Activated CD4-positive, CD25-positive, alpha-beta regulatory T cell treated with anti-CD3 and anti-CD28 coated beads, Interleukin-2, amount 50 U/mL, for 24 hours (primary cell): ENCODE measurements at places on chromosomes 16 and 17.

- ATAC-seq = no peak
Measured at GRCh38 chr17:65418622-65419021, 142.8 kb downstream of the AXIN2 start.

GRCh38 chr16:68866933-68867332 is 23.6 kb downstream of the TANGO6 start:
- no peak for ATAC-seq

DNA sequence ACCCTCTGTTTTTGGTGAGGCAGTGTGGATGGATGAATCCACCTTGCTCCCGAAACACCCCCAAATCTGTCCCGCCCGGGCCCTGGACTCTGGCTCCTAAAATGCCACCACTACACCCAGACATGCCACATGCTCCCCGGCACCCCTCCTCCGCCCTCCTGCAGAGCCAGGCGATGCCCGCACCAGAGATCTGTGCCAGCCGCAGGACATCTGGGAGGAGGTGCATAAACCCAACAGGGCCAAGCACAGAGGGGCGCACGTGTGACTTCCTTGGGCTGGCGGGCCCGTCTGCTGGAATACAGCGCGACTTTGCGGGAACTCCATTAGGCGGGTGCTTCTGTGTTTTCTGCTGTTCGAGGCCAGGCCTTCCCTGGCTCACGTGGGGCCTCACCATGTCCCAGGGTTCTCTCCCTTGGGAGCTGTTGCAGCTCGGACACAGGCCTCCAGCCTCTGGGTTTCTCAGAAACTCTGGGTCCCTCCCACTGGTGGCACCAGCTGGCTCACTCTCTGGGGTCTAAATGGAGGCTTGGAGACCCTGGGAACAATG is 14.1 kb upstream of the ACSF3 start:
- no peak for ATAC-seq

GRCh38 chr17:82126556-82127314 is 28.7 kb upstream of the FASN start:
- peak; percentile 88 for ATAC-seq

- ATAC-seq = no peak
Measured at GRCh38 chr17:5702951-5703510, 118.7 kb upstream of the NLRP1 start.

DNA sequence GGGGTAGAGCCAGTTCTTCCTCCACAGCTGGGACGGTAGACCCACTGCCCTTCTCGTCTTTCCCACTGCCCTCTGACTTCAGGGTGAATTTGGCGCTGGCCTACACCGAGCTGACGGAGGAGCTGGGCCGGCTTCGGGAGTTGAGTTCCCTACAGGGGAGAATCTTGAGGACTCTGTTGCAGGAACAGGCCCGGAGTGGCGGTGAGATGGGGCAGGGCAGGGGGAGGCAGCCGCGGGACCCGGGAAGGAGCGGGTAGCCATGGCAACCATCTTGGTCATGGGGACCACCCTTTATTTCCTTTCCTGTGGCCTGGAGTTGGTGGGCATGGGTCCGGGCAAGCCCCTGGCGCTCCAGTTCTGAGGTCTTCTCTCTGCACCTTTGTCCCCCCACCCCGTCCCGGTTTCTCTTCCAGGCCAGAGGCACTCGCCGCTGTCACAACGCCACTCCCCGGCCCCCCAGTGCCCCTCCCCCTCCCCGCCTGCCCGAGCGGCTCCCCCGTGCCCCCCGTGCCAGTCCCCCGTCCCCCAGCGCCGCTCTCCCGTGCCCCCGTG is 14.4 kb downstream of the TBKBP1 start:
- ATAC-seq = no peak

GRCh38 chr17:1643293-1643998 is 2.1 kb downstream of the SCARF1 start:
- ATAC-seq = peak; percentile 24

DNA sequence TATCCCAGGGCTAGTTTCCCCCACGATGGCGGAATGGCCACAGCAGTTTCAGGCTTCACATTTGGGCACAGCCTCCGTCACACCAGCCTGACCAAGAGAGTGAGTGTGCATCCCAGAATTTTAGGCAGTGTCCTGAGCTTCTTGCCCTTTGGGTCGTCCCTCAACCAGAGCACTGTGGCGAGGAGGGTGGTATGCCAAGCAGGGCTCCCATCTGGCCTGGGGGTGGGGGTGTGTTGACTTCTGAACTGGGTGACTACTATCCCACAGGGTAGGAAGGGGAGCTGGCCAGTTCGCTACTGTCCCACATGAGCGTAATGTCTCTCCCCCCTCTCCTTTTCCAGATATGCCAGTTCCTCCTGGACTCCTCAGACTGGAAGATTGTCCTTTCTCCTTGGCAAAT is 16.1 kb downstream of the USP10 start:
- no peak for ATAC-seq

DNA sequence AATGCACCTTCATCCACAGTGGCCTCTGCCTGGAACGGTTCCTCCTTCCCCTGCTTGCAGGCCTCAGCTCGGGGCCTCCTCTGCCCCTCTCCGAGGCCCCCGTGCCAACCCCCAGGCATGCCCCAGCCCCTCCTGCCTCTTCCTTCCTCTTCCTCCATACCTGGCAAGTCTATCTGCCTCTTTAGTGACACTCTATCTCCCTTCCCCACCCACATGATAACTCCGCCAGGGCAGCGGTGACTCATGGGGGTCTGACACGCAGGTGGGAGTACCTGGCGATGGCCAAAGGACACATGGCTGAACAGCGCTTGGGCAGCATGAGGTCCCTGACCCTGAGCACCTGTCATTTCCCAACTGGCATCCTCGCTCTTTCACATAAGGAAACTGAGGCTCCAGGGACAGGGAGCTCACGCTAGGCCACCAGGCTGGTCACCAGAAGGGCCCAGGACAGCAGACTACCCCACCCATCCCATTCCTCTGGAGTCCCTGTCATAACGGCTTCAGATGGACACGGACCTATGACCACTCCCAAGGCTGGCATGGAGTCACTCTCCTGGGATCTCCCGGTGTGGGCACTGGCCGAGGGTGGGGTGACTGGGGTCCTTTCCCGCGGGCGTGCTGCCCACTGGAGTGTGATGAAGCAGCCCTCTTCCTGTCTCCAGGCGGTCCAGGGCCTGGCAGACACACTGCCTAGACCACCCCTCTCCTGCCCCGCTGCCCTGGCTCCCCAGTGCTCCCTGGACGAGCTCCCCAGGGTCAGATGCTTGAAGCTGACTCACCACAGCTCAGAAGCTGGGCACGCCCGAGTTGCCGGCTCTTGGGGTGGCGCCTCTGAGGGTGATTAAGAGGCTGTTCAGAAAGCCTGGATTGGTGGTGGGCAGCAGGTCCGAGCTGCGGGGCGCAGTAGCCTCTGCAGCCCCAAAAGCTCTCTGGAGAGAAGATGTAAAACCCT is 100.6 kb downstream of the ENGASE start:
- no peak for ATAC-seq

- ATAC-seq = no peak
Measured at GRCh38 chr17:18267927-18268711, 7.7 kb downstream of the MIEF2 start.
